ENCODE measurements at places on chromosomes 6 and 20. TPM values are rescaled to one million over a fixed set of nuclear protein-coding genes. Genes with fewer than 3 reads are reported as not detected.

DNA sequence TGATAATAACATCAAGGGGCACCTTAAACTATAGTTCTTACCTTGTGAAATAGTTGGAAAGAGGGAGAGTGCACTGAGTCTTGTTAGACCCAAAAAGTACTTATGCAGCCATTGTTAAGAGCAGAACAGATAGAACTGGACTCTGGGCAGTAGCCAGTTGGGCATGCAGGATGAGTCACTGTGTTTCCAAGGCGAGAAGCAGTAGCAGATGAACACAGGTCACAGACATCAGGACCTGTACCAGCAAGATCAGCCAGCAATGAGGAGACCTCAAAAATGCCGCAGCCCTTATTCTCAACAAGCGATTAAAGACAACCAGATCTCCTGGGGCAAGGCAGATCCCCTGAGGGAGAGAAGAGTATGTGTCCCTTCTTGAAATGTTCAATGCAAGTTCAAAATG is 79.0 kb downstream of the SAMD3 start:
- no peaks in the 10 kb centered on the region for H3K27me3 ChIP-seq
- DNase-seq, result no peak
- H3K27ac ChIP-seq, result no peak overlapping the region
- H3K4me1 ChIP-seq, result no peaks in the 10 kb centered on the region

Gene MOG
- 3.2 TPM for total RNA-seq

Gene ZC3H12D
- total RNA-seq, result 0.14 TPM

Gene SLC13A3
- total RNA-seq, result 0.39 TPM

All from heart left ventricle (tissue), 16 donors.